ENCODE measurements at places on chromosomes 2 and 18.

- H3K4me1 ChIP-seq, result peaks cover 5% of the 10 kb centered on the region
- H3K27me3 ChIP-seq, result no peaks in the 10 kb centered on the region
- no peak overlapping the region for H3K4me3 ChIP-seq
- no peak overlapping the region for H3K27ac ChIP-seq
- H3K36me3 ChIP-seq, result no peaks in the 10 kb centered on the region
These were observed 56.6 kb upstream of the SETBP1 start for GRCh38 chr18:44624052-44624451.

DNA sequence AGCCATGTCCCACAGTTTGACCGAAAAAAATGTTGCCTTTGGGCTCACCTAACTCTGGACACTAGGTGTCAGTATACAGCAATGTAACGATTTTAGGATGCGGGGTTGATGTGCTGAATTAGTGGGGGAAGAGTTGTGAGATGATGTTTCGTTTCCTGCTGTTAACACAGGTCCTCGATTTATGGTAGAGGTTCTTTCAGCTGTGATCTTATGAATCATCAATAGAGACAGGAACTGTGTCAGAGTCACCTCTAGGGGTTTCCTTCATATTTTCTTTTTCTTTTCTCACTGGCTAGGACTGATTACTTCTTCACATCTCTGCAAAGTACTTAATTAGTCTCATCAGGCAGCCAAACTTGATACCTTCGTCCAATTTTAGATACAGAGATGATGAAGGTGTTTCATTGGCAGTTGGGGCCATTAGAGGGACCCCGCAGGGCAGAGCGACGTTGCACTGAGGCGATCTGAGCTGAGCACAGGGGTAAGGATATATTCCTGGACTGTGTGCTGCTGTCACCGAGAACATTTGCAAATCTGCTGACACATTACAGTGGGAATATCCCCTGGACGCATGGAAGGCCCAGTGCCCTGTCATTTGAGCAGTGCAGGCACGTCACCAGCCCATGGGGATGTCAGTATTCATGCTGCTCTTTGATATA lies 10.2 kb upstream of the MMADHC start:
- no peaks in the 10 kb centered on the region for H3K4me1 ChIP-seq
- peak; percentile 71 for DNase-seq
- H3K4me3 ChIP-seq, result peak overlapping the region; percentile 55
- no peak overlapping the region for H3K27ac ChIP-seq
- no peaks in the 10 kb centered on the region for H3K36me3 ChIP-seq

- H3K27ac ChIP-seq, result no peak overlapping the region
- DNase-seq, result no peak
- H3K4me1 ChIP-seq, result no peaks in the 10 kb centered on the region
- H3K36me3 ChIP-seq, result no peaks in the 10 kb centered on the region
- no peak overlapping the region for H3K4me3 ChIP-seq
These were observed 7.4 kb downstream of the PLEKHB2 start for GRCh38 chr2:131112529-131112928.

DNA sequence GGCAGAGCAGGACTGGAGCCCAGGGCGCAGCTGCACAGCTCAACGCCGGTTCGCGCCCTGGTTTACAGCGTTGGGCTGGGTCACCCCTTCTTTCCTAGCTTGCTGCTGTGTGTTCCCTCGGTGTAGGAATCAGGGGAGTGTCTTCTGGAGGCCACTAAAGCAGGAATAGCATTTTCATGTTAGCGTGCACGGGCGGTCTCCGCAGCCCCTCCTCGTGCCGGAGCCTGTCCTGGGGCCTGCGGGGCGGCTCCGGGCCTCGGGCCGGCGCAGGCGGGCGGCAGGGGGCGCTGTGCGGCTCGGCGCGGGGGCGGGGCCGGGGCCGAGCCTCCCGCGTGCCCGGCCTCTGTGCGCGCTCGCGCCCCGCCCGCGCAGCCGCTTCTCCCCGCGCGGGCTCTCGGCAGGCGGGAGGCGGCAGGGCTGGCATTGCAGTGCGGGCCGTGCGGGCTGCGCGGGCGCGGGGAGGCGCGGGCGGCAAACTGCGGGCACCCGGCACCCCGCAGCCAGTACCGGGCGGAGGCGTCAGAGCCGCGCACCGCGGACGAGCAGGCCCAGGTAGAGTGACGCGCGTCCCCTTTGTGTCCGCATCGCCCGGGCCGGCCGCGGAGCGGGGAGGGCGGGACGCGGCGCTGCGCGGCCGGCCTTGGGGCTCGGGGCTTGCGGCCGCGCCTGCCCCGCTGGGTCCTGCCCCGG lies at the start of gene RNF144A:
RNF144A (plus strand) TSS at position 342 of the 690 bp plus-strand sequence. CDS start 79,515 bp downstream, outside the sequence.
- no peaks in the 10 kb centered on the region for H3K36me3 ChIP-seq
- no peak within 1 kb of the TSS for H3K27ac ChIP-seq
- H3K4me1 ChIP-seq, result peaks cover 6% of the 10 kb centered on the region
- DNase-seq, result peak; percentile 73
- peak within 1 kb of the TSS; percentile 83 for H3K4me3 ChIP-seq

DNA sequence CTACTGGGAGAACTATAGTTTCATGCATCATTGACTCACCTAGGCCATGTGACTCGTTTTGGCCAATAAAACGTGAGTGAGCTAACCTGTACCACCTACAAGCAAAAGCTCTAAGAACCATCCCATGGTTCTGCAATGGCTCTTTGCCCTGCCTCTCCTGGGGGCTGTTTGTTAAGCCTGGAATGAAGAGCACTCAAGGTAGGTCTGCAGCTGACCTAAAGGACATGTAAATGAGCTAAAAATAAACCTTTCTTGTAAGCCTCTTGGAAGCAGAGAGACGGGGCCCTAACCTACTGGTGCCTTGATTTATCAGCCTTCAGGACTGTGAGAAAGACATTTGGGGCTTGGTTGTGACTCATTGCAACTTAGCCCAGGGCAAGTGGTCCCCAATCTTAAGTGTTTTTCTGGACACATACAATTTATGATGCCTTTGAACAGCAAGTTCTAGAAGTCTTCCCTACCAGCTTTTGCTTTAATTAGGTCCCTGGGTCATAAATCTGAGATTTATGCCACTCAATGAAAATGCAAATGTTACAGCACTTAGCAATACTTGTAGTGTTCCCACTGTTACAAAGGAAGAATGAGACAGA lies 107.4 kb downstream of the OSBPL6 start:
- no peak overlapping the region for H3K4me3 ChIP-seq
- H3K27me3 ChIP-seq, result no peaks in the 10 kb centered on the region
- no peak overlapping the region for H3K27ac ChIP-seq
- no peak for DNase-seq
- H3K4me1 ChIP-seq, result peaks cover 4% of the 10 kb centered on the region
- H3K36me3 ChIP-seq, result no peaks in the 10 kb centered on the region

GRCh38 chr2:77807531-77808215 lies 285.5 kb upstream of the LRRTM4 start:
- no peaks in the 10 kb centered on the region for H3K27me3 ChIP-seq
- H3K36me3 ChIP-seq, result no peaks in the 10 kb centered on the region
- no peak overlapping the region for H3K27ac ChIP-seq
- no peak overlapping the region for H3K4me3 ChIP-seq

DNA sequence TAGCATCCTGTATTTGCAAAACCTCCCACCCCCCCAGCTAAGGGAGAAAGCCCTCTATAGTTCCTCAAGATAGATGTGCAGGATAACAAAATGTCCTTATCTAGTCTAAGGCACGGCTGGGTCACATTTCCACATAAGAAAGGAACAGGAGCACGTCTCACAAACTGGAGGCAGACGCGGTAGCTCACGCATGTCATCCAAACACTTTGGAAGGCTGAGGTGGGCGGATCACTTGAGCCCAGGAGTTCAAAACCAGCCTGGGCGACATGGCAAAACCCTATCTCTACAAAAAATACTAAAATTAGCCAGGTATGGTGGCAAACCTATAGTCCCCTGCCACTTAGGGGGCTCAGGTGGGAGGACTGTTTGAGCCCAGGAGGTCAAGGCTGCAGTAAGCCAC lies 9.3 kb downstream of the SF3B1 start:
- peaks cover 47% of the 10 kb centered on the region for H3K4me1 ChIP-seq
- no peak overlapping the region for H3K27ac ChIP-seq
- no peaks in the 10 kb centered on the region for H3K27me3 ChIP-seq
- H3K36me3 ChIP-seq, result peaks cover 33% of the 10 kb centered on the region
- DNase-seq, result no peak
- H3K4me3 ChIP-seq, result no peak overlapping the region

DNA sequence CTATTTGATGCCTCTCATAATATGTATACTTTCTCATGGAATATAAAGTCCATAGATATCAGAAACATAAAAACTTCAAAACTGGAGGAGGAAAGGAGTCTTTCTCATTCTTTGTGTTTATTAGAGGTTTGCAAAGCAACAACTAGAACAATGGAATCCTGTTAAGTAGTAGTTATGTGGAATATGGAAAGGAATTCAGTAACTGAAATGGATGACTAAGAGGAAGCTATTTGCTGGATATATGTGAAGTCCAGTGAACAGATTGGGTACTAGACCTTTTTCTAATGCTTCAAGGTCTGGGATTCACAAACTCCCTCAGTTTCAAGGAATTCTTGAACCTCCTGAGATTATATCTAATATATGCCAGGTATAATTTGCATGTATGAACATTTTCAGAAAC lies 353.6 kb upstream of the FANCL start:
- H3K27me3 ChIP-seq, result no peaks in the 10 kb centered on the region
- no peaks in the 10 kb centered on the region for H3K36me3 ChIP-seq
- no peak overlapping the region for H3K4me3 ChIP-seq
- H3K27ac ChIP-seq, result no peak overlapping the region

GRCh38 chr2:26571316-26571715 lies 69.8 kb downstream of the CIB4 start:
- no peaks in the 10 kb centered on the region for H3K36me3 ChIP-seq
- H3K4me3 ChIP-seq, result no peak overlapping the region
- H3K27me3 ChIP-seq, result no peaks in the 10 kb centered on the region
- no peaks in the 10 kb centered on the region for H3K4me1 ChIP-seq
- H3K27ac ChIP-seq, result no peak overlapping the region
- peak; percentile 11 for DNase-seq

DNA sequence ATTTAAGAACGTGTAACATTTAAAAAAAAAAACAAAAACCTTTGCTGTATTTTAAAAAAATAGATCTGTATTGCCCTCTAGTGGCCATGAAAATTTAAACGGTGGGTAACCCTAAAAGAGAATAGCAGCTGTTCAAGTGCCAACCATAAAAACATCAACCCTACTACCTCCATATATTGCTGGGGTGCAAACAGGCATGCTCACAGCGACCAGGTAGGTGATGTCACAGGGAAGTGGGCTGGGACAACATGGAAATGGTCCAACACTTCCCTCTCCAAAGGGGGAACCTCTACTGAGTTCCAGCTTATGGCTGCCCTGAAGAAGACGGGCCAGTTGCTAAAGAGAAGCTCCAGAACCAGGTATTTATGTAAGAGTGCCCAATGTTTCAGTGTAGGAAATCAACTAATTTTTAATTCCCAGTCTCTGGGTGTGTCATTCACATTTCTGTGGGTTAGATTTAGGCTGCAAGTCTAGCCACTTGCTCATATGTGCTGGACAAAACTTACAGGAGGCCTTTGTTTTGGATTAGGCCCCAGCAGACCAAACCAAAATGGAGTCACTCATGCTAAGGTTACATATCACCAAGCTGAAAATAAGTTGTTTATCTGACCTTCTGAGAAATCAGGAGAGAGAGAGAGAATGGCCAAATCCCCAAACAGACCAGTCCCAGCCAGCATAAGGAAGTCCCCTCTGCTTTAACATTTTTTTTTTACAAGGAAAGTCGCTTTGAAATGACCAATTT lies 54.5 kb downstream of the SKA1 start:
- no peak for DNase-seq
- H3K4me3 ChIP-seq, result no peak overlapping the region
- no peak overlapping the region for H3K27ac ChIP-seq
- H3K4me1 ChIP-seq, result no peaks in the 10 kb centered on the region

DNA sequence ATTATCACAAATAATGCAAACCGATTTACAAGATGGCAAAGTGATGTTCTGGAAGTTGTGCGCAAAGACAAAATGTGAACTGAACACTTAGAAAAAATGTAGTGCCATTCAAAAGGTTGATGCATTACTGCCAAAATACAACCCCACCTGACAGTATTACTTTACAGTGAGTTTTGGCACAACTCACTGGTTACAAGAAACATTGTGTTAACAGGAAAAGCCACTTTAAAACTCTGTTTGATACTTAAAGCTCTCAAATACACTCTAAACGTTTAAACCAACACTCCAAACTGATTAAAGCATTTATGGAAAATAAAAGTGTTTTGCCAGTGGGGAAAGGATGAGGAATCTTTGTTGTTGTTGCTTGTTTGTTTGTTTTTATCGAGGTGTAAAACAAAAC lies 173.4 kb upstream of the SATB2 start:
- H3K4me3 ChIP-seq, result no peak overlapping the region
- no peak overlapping the region for H3K27ac ChIP-seq
- H3K36me3 ChIP-seq, result no peaks in the 10 kb centered on the region
- no peak for DNase-seq

- no peaks in the 10 kb centered on the region for H3K27me3 ChIP-seq
- no peak overlapping the region for H3K4me3 ChIP-seq
- no peaks in the 10 kb centered on the region for H3K36me3 ChIP-seq
- DNase-seq, result no peak
- H3K27ac ChIP-seq, result no peak overlapping the region
- no peaks in the 10 kb centered on the region for H3K4me1 ChIP-seq
These were observed 273.1 kb downstream of the SP3 start for GRCh38 chr2:173692068-173692467.

- no peaks in the 10 kb centered on the region for H3K36me3 ChIP-seq
- no peaks in the 10 kb centered on the region for H3K27me3 ChIP-seq
- H3K4me3 ChIP-seq, result no peak overlapping the region
- DNase-seq, result no peak
- no peak overlapping the region for H3K27ac ChIP-seq
These were observed 92.9 kb downstream of the DTNA start for GRCh38 chr18:34802959-34803358.

GRCh38 chr18:26875040-26875654 lies 9.6 kb upstream of the AQP4 start:
- DNase-seq, result no peak
- no peaks in the 10 kb centered on the region for H3K4me1 ChIP-seq
- H3K4me3 ChIP-seq, result no peak overlapping the region

- DNase-seq, result peak; percentile 42
- no peaks in the 10 kb centered on the region for H3K27me3 ChIP-seq
- H3K4me1 ChIP-seq, result peaks cover 20% of the 10 kb centered on the region
- no peak overlapping the region for H3K4me3 ChIP-seq
- H3K36me3 ChIP-seq, result no peaks in the 10 kb centered on the region
These were observed 54.5 kb downstream of the HS1BP3 start for GRCh38 chr2:20596193-20596972.

DNA sequence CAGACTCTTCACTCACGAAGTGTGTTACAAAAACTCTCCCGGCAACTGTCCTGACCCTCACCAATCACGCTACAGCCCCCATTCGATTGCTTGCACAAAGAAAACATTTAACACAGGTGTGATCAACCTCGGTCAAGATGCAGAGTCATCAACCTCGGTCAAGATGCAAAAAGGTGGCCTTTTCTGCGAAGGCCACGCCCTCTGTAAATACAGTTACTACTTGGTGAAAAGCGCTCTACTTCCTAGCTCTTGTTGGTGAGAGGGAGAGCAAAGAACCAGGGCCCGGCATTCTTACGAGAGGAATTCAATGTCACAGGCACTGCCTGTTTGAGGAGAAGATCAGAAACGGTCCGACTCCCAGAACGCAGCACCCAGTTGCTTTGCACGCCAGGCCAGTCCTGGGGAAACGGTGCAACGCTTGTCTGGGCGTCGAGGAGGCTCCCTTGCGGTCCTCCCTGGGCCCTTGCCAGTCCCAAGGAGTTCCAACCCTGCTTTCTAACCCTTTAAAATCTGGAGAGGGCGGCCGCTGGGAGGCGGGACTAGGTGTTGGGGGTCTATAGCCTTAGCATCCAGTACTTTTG lies 1.9 kb downstream of the PIEZO2 start:
- H3K4me1 ChIP-seq, result peaks cover 10% of the 10 kb centered on the region
- H3K27ac ChIP-seq, result no peak overlapping the region
- no peak for DNase-seq
- no peak overlapping the region for H3K4me3 ChIP-seq

All from ascending aorta (tissue), 2 donors.